ENCODE measurements at places on chromosomes 7 and 10.

DNA sequence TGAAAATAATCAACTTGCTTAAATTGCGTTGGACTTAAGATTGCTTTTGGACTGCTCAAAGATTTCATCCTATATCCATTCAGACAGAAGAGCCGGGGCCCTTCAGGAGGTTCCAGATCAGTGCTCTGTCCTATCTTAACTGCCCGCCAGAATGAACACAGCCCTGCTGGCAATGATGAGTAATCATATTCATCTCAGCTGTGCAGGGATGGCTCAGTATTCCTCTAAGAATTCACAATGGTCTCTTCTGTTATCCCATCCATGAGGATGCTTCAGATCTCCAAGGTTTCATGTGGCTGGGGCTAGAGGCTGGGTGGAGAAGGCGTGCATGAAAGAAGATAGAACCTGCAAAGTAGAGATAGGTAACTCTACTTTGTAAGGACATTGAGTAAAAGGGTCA, 80.0 kb upstream of the NPVF start:
- ATAC-seq = no peak

GRCh38 chr10:1376384-1376945, 320.3 kb downstream of the WDR37 start:
- no peak for ATAC-seq

DNA sequence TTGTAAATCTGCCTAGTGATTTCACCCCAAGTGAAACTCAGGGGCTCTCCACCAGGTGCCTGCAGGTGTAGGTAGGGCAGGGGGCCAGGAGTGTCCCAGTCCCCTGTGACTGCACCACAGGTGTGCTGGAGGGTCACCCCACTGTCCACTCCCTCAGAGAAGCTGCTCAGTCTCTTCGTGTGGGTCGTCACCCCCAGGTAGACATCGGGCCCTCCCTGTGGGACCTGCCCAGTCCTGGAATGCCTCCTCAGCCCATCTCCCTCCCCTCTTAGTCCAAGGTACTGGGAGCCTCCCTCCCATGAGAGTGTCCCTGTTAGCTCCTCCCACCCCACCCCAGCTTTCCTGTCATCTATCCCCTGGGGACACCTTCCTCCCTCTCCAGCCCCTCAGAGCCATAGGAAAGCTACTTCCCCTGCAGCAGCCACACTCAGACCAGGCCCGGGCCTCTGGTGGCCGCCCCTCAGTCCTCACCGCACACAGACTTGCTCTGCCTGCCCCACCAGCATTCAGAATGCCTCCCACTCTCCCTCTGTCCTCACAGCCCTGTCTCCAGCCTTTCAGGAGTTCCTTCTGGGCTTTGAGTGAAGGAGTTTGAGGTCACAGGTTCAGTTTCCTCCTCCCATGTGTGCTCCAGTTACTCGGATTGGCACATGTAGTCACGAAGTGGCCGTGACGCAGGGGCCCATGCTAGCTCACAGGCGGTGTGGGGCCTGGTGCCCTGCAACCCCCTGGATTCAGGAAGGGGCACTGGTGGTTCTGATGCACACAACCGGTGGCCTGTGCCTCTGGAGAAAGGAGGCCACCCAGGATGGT, 5.1 kb downstream of the ALOX5 start:
- no peak for ATAC-seq

- ATAC-seq = no peak
These were observed 149.1 kb downstream of the CPED1 start for GRCh38 chr7:121137580-121137979.

DNA sequence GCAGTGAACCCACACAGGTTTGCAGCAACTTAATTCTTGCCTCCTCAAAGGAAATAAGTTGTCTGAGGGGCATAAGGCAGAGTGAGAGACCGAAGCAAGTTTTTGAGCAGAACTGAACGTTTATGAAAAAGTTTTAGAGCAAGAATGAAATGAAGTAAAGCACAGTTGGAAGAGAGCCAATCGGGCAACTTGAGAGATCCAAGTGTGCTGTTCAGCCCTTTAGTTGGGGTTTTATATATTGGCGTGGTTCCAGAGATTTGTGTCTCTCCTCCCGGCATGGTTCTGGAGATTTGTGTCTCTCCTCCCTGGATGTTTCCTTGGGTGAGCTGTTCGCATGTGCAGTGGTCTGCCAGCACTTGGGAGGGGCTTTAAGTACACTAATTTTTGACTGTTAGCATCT, 141.4 kb upstream of the DGKB start:
- no peak for ATAC-seq

DNA sequence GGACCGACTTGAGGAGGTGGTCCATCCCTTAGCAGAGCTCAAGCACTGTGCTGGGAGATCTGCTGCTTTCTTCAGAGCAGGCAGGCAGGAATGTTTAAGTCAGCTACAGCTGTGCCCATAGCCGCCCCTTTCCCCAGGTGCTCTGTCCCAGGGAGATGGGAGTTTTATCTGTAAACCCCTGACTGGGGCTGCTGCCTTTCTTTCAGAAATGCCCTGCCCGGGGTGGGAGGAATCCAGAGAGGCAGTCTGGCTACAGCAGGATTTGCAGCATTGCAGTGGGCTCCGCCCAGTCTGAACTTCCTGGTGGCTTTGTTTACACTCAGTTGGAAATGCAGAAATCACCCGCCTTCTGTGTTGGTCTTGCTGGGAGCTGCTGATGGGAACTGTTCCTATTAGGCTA, 51.2 kb upstream of the SEMA3A start:
- no peak for ATAC-seq

DNA sequence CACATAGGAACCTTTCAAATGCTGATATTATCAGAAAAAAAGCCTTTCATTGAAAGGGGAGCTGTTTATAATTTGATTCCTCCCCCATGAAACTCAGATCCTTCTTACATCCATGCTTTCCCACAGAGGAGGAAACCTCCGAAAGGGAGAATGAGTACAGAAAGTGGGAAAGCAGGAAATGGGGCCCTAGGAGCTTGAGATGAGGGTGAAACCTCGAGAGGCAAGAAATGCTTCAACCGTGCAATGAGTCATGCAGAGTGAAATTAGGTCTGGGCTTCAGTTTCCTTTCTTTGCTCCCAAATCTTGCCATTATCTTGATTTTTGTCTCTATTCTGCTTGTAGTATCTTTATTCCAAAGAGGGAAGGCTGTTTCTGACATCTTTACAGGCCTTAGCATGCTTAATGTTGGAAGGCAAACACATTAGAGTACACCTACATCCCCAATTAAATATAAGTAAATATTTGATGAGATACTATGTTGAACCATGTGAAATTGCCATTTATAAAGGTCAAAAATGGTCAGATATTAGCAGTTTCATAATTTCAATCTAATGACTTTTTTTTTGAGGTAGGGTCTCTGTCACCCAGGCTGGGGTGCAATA, 79.1 kb downstream of the NAMPT start:
- ATAC-seq = no peak

DNA sequence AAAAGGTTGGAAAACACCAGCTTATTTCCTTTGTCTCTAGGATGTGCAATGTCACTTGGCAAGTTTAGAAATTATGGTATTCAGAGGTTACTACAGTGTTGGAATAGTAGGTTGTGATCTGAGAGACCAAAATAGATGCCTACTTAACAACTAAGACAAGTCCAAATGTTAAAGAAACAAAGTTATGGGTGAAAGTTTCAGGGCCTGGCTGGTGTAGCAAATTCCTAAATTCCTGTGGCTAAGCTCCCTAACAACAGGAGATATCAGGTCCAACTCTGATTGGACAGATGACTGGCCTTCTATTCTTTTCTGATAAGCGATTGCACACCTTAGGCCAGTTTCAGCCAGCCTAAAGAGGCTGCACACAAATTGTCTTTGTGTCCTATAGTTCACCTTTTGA, 873.5 kb downstream of the REEP3 start:
- ATAC-seq = no peak

GRCh38 chr7:37893359-37893758, 23.3 kb downstream of the SFRP4 start:
- ATAC-seq = no peak

DNA sequence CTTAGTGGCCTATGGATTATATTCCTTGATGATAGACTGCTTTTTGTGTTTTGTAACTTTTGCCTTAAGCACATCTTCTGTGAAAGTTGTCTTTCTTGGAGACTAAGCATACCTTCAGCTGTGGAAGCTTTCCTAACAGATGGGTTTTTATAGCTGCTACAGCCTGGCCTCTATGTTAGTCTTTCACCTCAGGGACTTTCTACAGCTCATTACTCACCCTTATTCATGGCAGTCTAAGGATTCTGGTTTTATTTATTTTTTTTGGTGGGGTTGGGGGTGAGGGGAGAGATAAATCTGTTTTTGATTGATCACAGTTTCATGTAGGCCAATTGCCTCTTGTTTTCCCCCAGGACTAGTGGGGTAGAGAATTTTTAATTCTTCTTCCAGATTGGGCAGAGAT, 219.9 kb downstream of the DKK1 start:
- no peak for ATAC-seq

- no peak for ATAC-seq
These were observed 22.7 kb downstream of the CISD1 start for GRCh38 chr10:58291538-58292174.

GRCh38 chr7:32385316-32385956, 104.7 kb downstream of the LSM5 start:
- ATAC-seq = no peak

- ATAC-seq = no peak
These were observed 21.3 kb upstream of the HNRNPH3 start for GRCh38 chr10:68310531-68310930.

GRCh38 chr7:21867816-21868575, 77.7 kb downstream of the CDCA7L start:
- no peak for ATAC-seq

GRCh38 chr7:123738356-123738755, 10.4 kb downstream of the WASL start:
- ATAC-seq = no peak

DNA sequence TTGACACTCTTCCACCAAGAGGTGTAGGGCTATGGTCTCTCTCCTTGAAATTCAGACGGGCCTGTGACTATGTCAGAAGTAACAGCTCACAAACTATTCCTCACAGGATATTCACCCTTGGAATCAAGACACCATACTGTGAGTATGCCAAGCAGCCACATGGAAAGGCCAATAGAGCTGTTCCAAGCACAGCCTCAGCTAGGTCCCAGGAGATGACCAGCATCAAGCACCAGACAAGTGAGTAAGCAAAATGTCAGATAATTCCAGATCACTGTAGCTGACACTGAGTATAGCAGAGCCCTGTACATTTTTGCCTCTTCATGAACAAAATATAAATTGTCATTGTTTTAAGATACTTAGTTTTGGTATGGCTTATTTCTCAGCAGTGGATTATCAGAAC, 88.1 kb upstream of the KCND2 start:
- ATAC-seq = peak; percentile 43

DNA sequence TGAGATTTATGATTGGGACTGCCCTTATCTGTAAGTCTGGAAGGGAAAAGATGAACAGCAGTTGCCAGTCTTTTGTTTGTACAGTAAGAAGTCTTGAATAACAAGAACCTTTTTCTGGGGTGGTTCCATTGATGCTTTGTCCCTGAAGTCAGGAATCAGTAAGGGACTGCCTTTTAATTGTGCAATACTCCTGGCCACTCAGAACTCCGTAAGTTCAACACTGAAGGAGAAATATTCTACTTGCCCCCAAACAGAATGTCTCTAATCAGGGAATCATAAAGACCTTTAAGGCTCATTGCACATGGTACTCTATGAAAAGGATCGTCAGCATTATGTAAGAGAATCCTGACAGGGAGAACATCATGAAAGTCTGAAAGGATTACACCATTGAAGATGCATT, 361.4 kb downstream of the EXOC4 start:
- no peak for ATAC-seq

- peak; percentile 98 for ATAC-seq
These were observed 25.0 kb downstream of the CACUL1 start for GRCh38 chr10:118729641-118730258.
